ENCODE measurements at places on chromosomes 16 and 17. TPM values are rescaled to one million over a fixed set of nuclear protein-coding genes. Genes with fewer than 3 reads are reported as not detected.

DNA sequence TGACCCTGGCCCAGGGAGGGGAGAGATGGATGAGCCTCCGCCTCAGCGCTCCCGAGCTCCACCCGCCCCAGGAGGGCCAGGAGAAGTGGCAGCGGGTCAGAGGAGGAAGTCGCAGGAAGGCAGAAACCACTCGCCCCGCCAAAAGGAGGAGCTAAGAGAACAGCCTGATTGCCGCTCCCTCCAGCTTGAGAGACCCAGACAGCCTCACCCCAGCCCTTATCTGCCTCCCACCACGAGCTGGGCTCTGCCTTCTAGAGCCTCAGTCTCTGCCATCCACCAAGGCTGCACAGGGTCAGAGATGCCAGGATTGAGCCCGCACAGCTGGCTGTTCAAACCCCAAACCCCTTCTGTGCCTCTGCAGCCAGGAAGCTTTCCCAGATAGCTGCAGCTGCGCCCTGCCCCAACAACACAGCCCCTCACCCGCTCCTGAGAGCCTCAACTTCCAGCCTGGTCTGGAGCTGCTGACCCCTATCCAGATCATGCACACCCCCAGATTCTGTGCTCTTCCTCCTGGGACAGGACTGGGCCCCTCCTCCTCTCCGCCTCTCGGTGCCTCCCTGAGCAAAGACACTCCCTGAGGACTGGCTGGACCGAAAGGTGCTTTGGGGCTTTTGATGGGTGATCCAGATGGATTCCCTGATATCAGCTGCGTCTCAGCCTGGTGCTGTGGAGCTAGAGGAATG lies 1.0 kb upstream of the ATP2A3 start:
- no peak for DNase-seq

DNA sequence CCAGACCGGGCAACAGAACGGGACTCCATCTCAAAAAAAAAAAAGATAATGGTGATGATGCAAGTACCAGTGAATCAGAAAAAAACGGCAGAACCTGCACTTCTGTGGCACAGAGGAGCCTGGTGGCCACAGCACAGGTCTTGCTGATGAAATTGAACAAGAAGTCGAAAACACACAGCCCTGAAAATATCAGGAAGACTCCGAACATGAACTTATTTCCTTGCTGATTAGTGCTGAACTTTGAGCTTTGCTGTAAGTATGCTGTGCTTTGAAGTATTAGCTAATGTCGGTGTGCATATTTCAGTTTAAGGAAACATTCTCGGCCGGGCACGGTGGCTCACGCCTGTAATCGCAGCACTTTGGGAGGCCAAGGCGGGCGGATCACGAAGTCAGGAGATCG lies 10.9 kb upstream of the MYO15B start:
- DNase-seq = no peak

GRCh38 chr16:9139965-9140364 lies 48.5 kb downstream of the HAPSTR1 start:
- DNase-seq = no peak

The WNT9B gene
- polyA plus RNA-seq = 13.5 TPM

GRCh38 chr17:2921443-2921842 lies 125.2 kb downstream of the RAP1GAP2 start:
- DNase-seq = no peak

GRCh38 chr16:56294014-56294413 lies 102.7 kb downstream of the GNAO1 start:
- DNase-seq = no peak

The ZNF785 gene
- 17.0 TPM for polyA plus RNA-seq

The SDR42E1 gene
- 11.1 TPM for polyA plus RNA-seq

The TNP2 gene
- polyA plus RNA-seq = not detected

GRCh38 chr17:49260817-49261291 lies 30.3 kb upstream of the PHOSPHO1 start:
- no peak for DNase-seq

DNA sequence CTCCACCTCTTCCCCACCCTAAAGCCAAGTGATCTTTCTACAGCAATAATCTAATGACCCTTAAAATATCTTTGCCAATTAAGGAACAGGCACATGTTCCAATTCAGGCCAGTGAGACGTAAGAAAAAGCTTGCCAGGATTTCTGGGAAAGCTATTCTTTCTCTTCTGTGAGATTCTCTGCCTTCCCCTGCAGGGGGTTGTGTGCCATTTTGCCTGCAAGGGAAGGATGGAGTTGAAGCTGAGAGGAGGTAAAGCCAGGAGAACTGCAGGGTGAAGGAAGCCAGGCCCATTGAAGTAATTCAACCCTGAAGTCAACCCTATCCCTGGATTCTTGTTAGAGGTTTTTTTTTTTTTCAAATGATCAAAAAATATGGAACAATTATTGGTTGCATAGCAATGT lies 9.0 kb upstream of the LPO start:
- DNase-seq = no peak

The GLP2R gene
- polyA plus RNA-seq = not detected

- no peak for DNase-seq
Observed at GRCh38 chr16:47143677-47144558, at the start of gene NETO2. TSS of gene NETO2 (minus strand) at chr16:47143945. CDS start at chr16:47143612, 333 bp downstream.

DNA sequence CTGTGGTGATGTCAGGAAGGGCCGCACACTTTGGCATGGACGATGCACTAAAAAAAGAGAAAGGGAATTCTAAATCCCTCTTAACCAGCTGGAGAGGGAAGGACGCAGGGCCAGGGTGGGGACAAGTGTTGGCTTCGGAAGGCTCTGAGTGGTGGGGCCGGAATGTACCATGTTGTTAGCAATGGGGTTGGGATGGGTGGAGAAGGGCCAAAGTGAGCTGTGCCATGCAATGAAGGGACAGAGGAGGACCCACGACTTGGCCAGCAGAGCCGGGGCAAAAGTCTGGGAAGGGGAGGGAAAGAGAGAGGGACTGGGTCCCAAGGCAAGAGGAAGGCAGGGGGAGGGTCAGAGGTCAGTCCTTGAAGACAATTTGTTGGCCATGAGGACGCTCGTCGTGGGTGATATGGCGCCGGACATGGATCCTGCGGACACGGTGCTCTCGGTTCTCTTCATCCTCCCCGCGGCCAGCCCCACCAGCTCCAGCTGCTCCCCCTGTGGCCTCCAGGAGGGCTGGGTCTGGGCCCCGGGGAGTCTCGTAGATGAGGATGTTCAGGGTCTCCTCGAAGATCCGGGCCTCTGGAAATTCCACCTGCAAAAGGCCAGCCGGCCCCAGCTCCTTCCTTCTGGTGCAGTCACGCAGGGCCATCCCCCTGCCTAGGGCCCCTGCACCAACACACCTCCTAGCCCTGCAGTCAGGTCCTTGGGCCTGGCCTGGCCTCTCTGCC lies 6.4 kb downstream of the ASPHD1 start:
- DNase-seq = no peak

- no peak for DNase-seq
Observed at GRCh38 chr17:72342061-72342460, 221.2 kb downstream of the SOX9 start.

DNA sequence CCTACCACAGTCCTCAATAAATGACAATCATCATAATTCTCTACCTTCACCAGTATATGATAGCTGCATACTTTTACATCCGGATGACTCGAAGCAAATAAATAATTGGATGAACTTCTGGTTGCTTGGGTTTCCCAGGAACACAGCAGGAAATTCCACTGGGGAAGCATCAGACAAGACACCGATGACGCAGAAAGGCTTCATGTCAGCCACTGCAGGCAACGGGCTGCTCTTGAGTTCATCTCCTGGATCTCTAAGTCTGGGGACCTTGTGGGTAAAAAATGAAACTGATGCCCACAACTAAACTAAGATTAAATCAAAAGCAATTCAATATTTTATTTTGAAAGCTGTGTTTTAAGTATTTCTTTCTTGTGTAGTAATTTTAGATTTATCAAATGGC lies 472.1 kb upstream of the C16orf82 start:
- DNase-seq = no peak

DNA sequence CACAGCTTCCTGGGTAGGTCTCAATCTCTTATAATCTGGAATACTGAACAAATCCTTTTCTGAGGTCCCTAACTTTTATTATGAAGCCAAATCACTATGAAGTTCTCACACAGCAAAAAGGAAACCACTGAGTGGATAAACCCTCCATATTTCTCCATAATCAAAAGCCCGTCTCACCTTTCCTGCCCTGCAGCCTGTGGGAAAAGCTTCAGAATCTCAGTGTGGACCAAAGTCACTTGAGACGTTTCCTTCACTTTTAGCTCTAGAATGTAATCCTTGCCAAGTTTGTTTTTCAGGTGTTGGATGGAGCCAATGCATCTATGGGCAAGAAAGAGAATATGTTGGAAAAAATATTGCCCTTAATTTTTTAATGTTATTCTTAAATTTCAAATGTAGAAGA lies 22.0 kb upstream of the ABCA9 start:
- no peak for DNase-seq

The RPTOR gene
- polyA plus RNA-seq = 21.2 TPM

GRCh38 chr16:57648125-57648524 lies 19.7 kb downstream of the ADGRG1 start:
- no peak for DNase-seq

DNA sequence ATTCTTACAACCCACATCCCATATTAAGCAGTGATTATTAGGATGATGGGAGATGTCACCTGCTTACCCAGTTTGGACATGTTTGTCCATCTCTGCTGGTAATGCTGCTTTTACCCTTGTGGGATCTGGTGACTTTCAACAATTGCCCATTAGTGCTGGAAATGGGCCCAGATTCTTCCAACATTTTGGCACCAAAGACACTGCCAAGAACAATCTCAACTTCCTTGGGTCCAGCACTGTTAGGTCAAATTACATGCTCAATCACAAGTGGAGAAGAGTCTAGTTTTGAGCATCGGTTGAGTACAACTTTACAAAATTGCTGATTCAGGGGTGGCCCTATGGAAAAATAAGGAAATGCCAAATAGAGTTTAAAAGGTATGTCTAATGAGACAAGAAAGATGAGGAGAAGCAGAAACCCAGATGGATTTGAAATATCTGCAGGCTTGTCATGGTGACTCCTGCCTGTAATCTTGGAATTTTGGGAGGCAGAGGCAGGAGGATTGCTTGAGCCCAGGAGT lies 13.0 kb upstream of the ZFP3 start:
- no peak for DNase-seq

The COPZ2 gene
- 16.7 TPM for polyA plus RNA-seq

- no peak for DNase-seq
Observed at GRCh38 chr17:69064001-69064400, 3.3 kb upstream of the ABCA9 start.

The NPW gene
- 9.0 TPM for polyA plus RNA-seq

The SLC16A13 gene
- 2.5 TPM for polyA plus RNA-seq

GRCh38 chr16:68700831-68701230 lies 36.3 kb upstream of the CDH1 start:
- no peak for DNase-seq

DNA sequence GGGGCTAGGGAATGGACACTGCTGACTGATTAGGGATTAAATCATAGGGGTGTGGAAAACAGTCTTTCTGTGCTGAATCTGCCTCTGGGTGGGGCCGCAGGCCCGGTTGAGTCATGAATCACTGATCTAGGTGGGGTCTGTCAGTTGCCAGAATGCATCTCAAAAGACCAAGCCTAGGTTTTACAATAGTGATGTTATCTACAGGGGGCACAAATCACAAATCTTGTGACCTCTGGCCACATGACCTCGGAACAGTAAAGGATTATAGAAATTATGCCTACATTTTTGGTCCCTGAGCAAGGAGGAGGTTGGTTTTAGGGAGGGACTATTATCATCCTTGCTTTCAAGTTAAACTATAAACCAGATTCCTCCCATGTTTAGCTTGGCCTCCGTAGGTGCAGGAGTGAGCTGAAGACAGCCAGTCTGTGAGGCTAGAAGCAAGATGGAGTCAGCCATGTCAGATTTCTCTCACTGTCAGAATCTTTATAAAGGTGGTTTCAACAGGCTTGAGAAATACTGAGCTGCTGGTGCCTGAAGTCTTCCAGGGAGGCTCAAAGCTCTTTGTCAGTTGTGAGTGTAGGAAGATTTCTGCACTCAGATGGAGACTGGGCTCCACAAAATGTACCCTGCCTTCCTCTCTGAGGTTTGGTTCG lies 12.9 kb downstream of the GNGT2 start:
- no peak for DNase-seq

- DNase-seq = no peak
Observed at GRCh38 chr17:27597188-27597580, 33.8 kb upstream of the LGALS9 start.

GRCh38 chr17:36117505-36118382 lies 14.1 kb downstream of the CCL4 start:
- no peak for DNase-seq
